ENCODE measurements at places on chromosomes 2 and 18.
A peak's percentile ranks its signal among the peaks of the same experiment; 100 is the strongest.

DNA sequence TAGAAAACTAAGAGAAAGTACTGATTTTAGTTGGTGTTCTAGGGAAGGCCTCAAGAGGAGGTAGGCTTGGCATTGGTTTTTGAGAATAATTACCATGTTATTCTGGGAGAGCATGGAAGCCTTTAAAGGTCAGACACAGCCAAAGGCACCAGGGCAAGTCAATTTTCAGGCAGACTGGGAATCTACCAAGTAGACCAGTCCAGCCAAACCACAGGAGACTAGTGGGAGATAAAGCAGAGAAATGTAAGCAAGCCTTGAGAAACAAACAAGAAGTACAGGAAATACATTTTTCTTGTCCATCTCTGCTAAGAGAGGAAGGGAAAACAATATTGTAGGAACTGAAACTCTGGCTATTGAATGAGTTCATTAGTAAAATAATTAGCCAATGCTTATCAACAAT is 5.5 kb upstream of the CCDC68 start:
- DNase-seq, result no peak

DNA sequence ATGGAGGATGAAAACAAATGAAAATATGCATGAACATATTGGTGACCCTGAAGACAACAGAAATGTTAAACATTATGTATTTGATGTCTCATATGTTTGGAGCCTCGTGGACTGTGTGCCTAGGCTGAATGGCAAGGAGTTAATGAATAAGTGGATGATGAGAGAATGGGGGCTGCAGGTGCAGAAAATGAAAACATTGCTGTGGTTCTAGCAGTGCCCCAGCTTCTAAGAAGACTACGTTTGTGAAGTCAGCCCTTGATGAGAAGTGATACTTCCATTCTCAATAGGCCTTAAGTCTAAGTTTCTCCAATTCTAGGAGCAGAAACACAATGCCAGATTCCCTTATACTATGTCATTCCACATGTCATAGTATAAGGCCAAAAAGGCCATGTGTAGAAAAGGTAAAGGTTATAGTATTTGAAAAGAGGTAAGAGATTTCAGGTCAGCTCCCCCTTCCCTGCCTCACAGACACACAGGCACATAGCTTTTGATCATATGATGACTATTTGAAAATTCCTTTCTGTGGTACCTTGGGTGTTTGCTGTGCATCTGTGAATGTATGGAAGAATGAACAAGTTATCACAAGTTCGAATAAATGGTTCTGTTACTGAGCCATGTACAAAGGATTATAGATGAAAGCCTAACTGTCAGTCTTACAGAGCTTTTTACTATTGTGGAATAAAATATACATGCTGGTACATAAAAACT is 280.8 kb downstream of the SETBP1 start:
- DNase-seq, result no peak

DNA sequence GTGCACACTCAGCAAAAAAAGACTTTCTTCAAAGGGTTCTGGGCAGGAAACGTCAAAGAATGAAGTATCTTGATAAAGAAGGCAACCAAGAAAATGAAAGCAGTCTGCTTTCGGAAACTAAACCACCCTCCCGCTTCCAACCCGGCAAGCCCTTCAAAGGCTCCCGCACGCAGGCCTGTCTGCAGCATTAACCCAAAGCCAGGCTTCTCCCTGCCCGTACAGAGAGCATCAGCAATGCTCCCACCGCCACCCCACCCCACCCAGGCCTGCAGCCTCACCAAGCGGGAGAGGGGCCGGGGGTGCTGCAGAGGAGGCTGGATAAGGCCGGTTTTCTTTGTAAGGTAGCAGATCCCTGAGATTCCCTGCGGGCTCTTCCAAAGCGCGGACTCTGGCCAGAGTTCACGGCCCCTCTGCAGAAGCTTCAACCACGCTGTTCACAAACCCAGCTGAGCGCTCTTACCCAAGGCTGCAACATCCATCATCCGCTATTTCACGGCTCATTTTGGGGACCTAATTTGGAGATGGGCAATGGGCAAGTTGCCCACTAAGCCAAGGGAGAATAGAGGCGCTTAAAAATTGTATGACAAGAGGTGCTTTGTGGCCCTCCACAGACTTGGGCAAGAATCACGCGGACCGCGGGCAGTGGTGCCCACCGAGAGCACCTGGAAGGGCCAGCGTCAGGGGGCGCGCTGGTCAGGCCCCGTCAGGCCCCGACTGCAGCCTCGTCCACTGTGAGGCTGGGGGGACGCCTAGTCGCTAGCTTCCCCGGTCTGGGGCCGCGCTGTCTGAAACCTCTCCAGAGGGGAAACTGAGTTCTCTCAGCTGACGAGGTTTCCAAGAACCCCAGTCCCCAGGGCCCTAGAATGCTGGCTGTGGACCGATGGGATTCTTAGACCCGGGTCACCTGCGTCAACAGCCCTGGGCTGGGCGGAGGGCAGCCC is 225.4 kb upstream of the ID2 start:
- DNase-seq, result no peak

GRCh38 chr2:43040084-43040854 is 186.1 kb downstream of the ZFP36L2 start:
- DNase-seq, result no peak

DNA sequence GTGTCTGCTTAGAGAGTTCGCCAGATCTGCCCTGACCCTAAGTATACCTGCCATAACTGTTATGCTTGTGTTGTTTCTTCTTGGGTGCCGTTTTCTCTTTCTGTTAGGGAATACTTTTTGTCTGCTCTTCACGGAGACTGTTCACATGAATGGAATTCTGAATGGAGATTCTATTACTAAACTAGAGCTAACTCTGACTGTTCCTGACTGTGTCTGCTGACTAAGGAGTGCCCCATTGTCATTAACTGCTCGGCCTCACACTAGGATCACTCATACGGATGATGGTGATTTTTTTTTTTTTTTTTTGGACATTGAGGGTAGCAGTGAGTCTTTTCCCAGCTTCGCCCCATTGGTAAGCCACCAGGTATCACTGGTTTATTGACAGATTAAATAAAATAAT is 104.8 kb upstream of the SLC8A1 start:
- no peak for DNase-seq

DNA sequence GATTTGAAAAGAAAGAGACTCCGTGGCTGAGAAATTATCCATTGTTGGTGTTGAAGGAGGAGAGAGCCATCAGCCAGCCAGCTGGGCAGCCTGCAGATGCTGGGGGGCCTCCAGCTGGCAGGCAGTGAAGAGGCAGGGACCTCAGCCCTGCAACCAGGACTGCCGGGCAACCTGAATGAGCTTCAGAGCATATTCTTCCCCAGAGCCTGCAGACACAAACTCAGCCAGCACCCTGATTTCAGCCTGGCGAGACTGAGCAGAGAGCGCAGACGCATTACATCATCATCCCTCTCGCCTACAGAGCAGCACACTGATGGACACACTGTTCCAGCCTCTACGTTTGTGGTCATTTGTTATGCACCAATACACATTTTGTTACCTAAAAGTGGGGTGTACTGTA is 150.7 kb upstream of the RAB6C start:
- DNase-seq, result no peak

DNA sequence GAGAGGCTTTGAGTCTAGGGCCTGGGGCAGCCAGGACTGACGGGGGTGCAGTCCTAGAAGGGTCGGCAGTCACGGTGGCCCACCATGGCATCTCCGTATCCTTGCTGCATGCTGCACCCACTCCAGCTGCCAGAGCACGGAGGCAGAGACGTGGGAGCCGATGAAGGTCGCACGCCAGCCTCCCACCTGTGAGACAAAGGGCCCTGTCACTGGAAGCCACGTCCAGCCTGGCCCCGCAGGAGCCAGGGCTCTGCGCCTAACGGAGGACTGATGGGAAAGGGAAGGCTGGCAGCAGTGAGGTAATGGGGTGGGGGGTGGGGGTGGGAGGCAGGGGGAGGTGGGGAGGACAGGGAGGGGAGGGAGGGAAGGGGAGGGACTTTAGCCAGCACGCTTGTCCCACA is 21.9 kb downstream of the ITM2C start:
- DNase-seq, result no peak

DNA sequence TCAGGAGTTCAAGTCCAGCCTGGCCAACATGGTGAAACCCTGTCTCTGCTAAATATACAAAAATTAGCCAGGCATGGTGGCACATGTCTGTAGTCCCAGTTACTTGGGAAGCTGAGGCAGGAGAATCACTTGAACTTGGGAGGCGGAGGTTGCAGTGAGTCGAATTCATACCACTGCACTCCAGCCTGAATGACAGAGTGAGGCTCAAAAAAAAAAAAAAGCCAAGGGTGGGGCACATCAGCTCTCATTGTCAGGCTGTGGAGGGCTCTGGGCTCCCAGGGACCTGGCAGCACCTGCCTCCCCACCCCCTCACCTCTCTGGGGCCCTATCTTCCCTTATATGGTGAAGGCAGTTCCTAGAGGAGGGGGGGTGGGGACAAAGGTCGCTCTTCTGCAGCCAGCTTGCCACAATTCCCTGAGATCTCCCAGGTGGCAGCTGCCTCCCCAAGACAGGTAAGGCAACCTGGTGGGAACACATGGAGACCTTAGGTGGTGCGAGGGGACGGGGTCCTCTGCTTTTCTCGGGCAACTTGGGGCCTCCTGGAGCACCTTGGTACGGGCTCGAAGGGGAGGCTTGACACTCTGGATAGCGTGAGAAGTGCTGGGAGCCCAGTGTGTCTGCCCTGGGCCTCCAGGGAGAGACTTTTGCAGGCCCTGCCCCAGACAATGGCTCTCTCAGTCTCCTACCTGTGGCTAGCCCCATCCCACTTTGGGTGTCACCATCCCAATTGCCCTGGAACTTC is at the start of gene VIL1:
Gene VIL1 (plus strand): TSS at position 407 of the 742 bp plus-strand sequence. CDS start 4,656 bp downstream, outside the sequence.
- no peak for DNase-seq

- no peak for DNase-seq
Observed at GRCh38 chr2:224404796-224405195, 2.9 kb upstream of the FAM124B start.

DNA sequence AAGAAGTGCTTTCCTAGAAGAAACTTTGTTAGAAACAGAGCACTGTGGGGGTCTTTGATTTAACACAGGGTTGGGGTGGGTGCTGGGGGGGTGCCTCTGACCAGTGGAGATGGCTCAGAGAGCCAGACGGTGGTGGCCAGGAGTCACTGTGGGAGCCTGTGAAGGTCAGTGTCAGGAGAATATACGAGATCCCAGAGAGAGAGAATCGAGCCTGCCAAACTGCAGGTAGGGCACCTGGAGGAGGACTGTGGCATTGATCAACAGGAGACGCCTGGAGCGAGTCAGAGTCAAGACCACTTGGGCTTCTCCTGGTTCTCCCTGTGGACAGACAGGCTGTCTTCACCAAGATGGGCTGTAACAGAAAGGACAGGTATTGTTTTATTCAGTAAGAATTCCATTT is 136.5 kb upstream of the TWIST2 start:
- no peak for DNase-seq

GRCh38 chr2:97967216-97967592 is 28.5 kb downstream of the TMEM131 start:
- no peak for DNase-seq

DNA sequence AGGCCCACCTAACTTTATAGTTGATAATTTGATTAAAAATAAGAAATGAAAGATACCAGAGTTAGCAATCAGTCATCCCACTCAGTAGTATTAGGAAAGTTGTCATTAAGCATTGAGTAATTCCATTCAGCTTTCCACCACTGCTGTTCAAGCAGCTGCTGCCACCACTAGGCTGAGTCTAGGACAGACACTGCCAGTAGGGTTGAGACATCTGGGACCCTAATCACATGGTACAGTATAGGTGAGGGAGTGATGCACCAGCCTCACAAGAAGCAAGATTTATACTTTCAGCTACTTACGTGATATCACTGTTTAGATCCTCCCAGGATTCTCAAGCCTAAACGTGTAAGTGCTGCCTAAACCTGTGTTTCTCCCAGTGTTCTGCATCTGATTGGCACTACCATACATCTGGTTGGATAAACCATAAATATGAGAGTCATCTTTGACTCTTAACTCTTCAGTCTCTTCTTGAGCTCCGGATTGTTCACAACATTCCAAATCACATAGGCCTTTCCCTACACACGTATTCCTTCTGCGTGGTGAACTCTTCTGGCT is 3.2 kb downstream of the UBXN4 start:
- DNase-seq, result peak; percentile 29

GRCh38 chr2:227407591-227408151 is 19.9 kb upstream of the SCYGR1 start:
- DNase-seq, result no peak

- no peak for DNase-seq
Observed at GRCh38 chr2:67259556-67260342, 137.4 kb upstream of the ETAA1 start.

GRCh38 chr2:234988491-234988890 is 36.7 kb downstream of the SH3BP4 start:
- DNase-seq, result no peak

DNA sequence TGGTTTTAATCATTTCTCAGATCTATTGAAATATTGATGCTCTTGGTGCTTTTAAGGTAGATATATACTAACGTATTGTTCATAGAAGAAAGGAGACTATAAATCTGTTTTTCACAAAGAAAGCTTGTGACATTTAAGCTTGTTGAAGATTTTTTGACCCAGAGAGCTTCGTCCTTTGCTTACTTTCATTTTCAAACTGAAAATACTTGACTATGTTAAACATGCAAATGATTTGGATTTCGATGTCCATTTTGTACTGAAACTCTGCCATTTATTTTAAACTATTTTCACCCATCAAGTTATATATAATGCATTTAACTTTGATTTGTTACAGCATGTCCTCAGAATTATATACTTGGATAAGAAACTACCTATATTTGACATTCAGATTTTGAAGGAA is 85.2 kb downstream of the SLC4A10 start:
- no peak for DNase-seq

DNA sequence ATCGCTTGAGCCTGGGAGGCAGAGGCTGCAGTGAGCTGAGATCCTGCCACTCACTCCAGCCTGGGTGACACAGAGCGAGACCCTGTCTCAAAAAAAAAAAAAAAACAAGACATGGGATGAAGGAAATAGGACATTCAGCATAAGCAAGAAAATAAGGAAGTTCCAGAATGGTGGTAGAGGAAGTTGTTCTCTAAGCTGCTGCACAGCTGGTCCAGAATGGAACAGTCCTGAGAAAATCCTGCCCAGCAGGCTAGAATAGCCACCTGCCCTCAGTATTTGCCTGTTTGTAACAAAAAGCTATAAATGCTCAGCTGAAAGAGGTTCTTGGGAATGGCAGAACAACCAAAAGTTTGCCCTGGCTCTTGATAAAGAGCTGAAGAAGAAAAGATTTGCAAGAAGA is 11.1 kb upstream of the MAPRE3 start:
- no peak for DNase-seq

- DNase-seq, result no peak
Observed at GRCh38 chr2:9280224-9280623, 73.6 kb downstream of the ASAP2 start.

DNA sequence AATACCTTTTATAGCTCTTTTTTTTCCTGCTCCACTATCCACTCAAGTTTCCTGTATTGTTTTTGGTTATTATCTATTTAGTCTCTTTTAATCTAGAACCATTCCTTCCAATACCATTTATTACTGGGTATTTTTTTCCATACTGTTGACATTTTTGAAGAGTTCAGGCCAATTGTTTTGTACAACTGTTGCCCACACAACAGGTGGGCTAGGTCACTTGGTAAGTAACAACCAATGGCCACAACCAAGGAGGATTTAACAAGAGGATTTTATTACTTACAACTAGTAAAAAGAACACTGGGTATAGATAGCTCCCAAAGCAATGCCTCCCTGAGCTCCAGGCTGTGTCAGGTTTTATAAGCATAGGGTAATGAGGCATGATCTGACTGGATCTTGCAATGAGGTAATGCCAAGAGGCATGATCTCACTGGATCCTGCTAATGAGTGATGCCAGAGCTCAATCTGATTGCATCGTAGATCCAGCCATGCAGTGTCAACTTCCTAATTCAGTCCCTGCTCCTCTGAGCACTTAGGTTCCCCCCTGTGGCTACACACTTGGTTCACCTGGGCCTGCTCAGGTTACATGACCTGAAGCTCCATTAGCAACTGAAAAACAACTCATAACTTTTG is 7.1 kb upstream of the CEP68 start:
- no peak for DNase-seq

Data from GM12864 (cell line).